Stimulated activated CD8-positive, alpha-beta memory T cell treated with anti-CD3 and anti-CD28 coated beads, Interleukin-12 subunit alpha, Interleukin-12 subunit beta, amount 100 ng/mL, for 4 hours (primary cell): ENCODE measurements at places on chromosomes 5 and 9.

DNA sequence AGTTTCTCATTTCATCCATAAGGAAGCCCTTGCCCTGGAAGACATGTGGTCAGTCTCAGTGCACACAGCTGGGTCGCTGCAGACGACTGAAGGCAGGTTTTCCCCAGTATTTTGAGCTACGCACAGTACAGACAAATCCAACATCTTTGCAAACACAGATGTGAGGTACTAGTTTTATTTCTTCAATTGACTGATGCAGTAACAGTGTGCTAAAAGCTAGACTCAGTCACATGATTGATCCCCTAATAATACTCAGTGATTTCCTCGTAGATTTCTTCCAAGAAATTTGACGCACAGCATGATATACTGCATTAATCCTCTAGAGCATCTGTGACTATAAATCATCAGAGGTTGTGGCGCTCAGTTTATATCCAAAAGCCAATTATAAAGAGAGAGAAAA lies 346.1 kb downstream of the DIRAS2 start:
- DNase-seq = no peak

DNA sequence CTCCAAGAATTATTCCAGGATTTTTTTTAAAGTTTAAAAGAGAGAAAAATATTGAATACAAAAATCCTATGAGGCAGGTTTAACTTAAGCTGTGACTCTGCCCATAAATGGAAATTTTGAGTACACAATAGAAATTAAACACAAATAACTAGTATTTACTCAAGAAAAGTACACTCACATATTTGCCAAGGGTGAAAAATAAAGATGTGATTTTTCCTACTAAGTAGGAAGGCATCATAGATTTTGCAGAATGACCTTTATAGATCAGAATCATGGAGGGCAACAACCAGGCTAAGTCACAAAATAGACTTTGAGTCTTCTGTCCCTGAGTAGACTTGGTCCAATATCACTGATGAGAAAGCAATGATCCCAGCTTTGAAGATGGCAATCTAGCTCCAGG lies 102.7 kb upstream of the SLC12A2 start:
- no peak for DNase-seq

GRCh38 chr5:53425687-53426511 lies 54.5 kb upstream of the FST start:
- no peak for DNase-seq

DNA sequence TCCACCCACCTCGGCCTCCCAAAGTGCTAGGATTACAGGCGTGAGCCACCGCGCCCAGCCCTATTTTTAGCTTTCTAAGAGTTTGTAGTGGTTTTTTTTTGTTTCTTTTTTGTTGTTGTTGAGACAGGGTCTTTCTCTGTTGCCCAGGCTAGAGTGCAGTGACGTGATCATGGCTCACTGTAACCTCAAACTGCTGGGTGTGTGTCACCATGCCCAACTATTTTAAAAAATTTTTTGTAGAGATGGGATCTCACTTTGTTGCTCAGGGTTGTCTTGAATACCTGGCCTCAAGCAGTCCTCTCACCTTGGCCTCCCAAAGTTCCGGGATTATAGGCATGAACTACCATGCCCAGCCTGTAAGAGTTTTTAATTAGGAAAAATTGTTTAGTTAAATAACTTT lies 145.3 kb upstream of the SH3GL2 start:
- no peak for DNase-seq
